ENCODE measurements at places on chromosomes 5 and 9.

DNA sequence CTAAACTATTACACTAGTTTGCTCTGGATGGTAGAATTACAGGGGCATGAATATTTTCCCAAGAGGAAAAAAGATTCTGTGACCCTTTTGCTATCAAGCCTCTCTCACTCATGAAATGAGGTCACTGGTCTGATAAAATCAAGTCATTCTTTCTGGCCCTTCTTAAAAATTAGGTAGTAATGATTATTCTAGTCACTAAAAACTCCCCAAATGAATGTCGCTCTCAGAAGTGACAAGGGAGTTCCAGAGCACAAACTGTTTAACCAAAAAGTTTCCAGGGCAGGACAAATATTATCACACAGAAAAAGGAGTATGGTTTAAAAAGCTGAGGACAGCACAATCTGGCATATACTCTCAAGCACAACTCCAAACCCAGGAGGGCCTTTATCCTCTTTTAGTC, 12.5 kb downstream of the ERMP1 start:
- DNase-seq, result no peak
- H3K4me1 ChIP-seq, result no peaks in the 10 kb centered on the region
- H3K27ac ChIP-seq, result no peak overlapping the region
- H3K36me3 ChIP-seq, result no peaks in the 10 kb centered on the region

- no peak overlapping the region for H3K27ac ChIP-seq
- no peak for DNase-seq
- H3K36me3 ChIP-seq, result no peaks in the 10 kb centered on the region
- H3K4me1 ChIP-seq, result no peaks in the 10 kb centered on the region
- no peaks in the 10 kb centered on the region for H3K27me3 ChIP-seq
- H3K4me3 ChIP-seq, result no peak overlapping the region
Measured at GRCh38 chr9:88721495-88722279, 186.7 kb downstream of the NXNL2 start.

DNA sequence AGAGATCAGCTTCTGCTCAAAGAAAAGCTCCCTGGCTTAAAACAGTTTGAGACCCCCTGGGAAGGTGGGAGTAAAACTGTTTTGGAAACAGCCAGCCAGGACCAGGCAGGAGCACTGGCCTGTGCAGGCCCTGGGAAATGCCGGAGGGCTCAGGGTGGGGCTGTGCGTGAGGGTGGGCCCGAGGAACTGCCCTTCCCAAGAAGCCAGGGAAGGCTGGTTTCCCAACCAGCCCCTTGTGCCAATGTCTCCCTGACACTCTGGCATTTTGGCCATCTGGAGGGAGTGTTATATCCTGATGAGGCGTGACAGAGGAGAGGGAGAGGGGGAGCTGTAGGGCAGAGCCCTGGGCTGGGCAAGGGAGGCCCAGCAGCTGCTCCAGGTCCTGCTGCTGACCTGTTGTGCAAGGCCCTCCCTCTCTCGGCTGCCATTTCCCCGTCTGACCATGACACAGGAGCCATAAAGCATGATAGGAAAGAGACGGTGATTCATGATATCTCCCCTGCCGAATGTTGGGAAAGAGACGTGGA, 16.1 kb downstream of the OLFML2A start:
- no peaks in the 10 kb centered on the region for H3K36me3 ChIP-seq
- peak overlapping the region; percentile 73 for H3K27ac ChIP-seq
- no peak overlapping the region for H3K4me3 ChIP-seq
- no peak for DNase-seq
- H3K4me1 ChIP-seq, result peaks cover 29% of the 10 kb centered on the region

DNA sequence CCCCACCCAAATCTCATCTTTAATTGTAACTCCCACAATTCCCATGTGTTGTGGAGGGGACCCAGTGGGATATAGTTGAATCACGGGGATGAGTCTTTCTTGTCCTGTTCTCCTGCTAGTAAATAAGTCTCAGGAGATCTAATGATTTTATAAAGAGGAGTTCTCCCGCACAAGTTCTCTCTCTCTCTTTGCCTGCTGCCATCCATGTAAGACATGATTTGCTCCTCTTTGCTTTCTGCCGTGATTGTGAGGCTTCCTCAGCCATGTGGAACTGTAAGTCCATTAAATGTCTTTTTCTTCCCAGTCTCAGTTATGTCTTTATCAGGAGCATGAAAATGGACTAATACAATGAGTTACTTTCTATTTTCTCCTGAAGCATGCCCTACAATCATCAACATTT, 1158.5 kb downstream of the CDH18 start:
- no peak overlapping the region for H3K27ac ChIP-seq
- DNase-seq, result no peak
- H3K27me3 ChIP-seq, result no peaks in the 10 kb centered on the region
- H3K4me3 ChIP-seq, result no peak overlapping the region

DNA sequence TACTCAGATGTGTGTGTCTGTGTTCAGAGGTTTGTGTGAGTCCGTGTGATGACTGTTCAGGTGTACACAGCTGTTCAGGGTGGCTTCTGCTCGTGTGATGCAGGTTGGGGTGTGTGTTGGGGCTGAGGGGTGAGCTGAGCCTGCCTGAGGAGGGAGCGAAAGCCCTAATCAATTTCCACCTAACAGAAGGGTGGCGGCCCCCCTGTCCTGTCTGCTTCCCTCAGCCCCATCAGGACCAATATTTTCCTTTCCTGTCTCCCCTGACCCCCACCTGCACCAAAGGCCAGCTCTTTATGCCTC, 30.2 kb downstream of the LHX2 start:
- peaks cover 3% of the 10 kb centered on the region for H3K27me3 ChIP-seq
- H3K4me1 ChIP-seq, result peaks cover 27% of the 10 kb centered on the region
- no peak for DNase-seq
- no peak overlapping the region for H3K27ac ChIP-seq
- no peak overlapping the region for H3K4me3 ChIP-seq

All from upper lobe of left lung (tissue), 6 donors.